ENCODE measurements at places on chromosomes 1 and 21.

GRCh38 chr1:62386351-62387121 lies 50.3 kb upstream of the USP1 start:
- no peak for DNase-seq
- no peak overlapping the region for H3K4me3 ChIP-seq
- peaks cover 9% of the 10 kb centered on the region for H3K27me3 ChIP-seq
- H3K4me1 ChIP-seq, result no peaks in the 10 kb centered on the region
- H3K36me3 ChIP-seq, result no peaks in the 10 kb centered on the region

DNA sequence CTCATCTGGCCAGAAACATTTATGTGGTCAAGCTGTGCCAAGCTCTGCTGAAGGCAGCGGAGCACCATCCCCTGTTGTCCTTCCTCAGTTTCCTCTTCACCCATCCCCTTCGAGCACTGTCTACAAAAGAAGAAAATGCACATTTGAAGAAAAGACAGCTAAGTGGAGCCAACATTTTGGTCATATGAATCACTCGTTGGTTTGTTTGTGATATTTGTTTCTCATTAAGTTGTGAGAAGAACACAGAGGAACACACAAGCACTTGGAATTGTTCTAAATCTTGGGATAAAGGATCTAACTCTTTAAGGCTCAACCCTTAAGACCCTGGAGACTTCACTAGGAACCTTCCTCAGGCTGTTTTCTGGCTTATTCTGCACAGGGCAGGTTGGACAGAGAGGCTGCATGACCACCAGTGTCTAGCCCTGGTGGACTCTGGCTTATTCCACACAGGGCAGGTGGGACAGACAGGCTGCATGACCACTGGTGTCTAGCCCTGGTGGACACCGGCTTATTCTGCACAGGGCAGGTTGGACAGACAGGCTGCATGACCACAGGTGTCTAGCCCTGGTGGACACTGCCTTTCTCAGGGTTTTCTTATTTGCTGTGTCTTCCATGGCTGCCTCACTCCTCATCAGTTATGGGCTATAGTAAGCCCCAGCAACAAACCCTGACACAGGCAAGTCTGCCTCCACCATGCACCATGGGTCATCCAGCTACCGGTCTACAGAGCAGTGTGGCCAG lies 35.3 kb upstream of the COL6A2 start:
- no peak overlapping the region for H3K4me3 ChIP-seq
- no peaks in the 10 kb centered on the region for H3K36me3 ChIP-seq
- peaks cover 41% of the 10 kb centered on the region for H3K4me1 ChIP-seq
- H3K27ac ChIP-seq, result no peak overlapping the region

- H3K27ac ChIP-seq, result no peak overlapping the region
- peaks cover 36% of the 10 kb centered on the region for H3K27me3 ChIP-seq
- H3K4me3 ChIP-seq, result no peak overlapping the region
- no peaks in the 10 kb centered on the region for H3K4me1 ChIP-seq
- H3K36me3 ChIP-seq, result no peaks in the 10 kb centered on the region
These were observed 42.3 kb downstream of the HMGB4 start for GRCh38 chr1:33906156-33906555.

- no peak overlapping the region for H3K4me3 ChIP-seq
- no peak overlapping the region for H3K27ac ChIP-seq
- H3K36me3 ChIP-seq, result no peaks in the 10 kb centered on the region
These were observed 63.6 kb upstream of the GNG12 start for GRCh38 chr1:67896826-67897225.

DNA sequence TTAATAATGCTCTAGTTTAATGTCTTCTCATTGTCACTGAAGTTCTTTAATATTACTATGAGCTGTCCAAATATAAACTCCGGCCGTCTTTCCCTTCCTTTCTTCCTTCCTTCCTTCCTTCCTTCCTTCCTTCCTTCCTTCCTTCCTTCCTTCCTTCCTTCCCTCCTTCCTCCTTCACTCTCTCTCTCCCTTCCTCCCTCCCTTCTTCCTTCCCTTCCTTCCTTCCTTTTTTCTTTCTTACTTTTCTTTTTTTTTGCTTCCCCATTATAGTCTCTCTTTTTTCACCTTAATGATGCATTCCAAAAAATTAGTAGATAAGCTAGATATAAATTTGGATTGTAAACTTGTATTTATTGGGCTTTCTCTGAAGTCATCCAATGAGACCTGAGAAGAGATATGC lies 431.0 kb upstream of the ADGRL4 start:
- H3K27me3 ChIP-seq, result no peaks in the 10 kb centered on the region
- DNase-seq, result no peak
- no peak overlapping the region for H3K4me3 ChIP-seq
- no peak overlapping the region for H3K27ac ChIP-seq

- no peak overlapping the region for H3K4me3 ChIP-seq
- H3K4me1 ChIP-seq, result peaks cover 19% of the 10 kb centered on the region
These were observed 50.3 kb upstream of the COA6 start for GRCh38 chr1:234322979-234323378.

Data from activated T-cell treated with anti-CD3 and anti-CD28 coated beads, Interleukin-2, amount 50 U/mL, for 24 hours (primary cell).